ENCODE measurements at places on chromosomes 1 and 21. TPM values are rescaled to one million over a fixed set of nuclear protein-coding genes. Genes with fewer than 3 reads are reported as not detected.

VSIG8 gene
- total RNA-seq: not detected

DNA sequence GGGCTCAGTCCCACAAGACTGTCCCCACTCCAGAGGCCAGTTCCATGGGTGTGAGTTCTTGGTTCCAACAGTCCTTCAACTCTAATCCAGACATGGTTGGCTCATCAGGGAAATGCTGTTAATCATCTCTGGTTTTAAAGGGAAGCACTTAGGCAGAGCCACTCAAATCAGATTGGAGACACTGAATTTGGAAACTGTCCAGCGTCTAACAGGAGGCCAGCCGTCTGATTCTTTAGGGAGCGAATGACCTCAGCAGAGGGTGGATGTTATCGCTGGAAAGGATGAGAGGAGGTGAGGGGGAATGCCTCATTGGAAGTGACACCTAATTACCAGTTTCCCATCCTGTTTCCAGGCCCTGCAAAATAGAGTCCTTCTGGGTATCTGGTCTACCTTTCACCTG lies 22.8 kb upstream of the LRRC38 start:
- DNase-seq: no peak

DNA sequence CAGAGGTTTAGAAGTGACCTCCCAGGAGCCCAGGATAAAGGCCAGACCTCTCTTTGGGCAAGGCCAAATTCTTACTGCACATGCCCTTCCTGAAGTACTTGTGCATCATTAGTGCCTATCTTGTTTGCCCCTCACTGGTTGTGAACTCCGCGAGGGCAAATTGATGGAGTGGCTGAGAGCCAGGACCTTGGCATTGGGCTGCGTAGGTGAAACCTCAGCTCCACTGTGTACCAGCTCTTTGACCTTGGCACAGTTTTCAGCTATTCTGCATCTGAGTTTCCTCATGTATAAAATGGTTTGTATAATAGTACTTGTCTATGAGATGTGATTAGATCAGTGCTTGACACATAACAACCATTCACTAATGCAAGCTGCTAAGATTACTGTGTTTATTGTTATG lies 11.5 kb downstream of the OTUD3 start:
- DNase-seq: no peak

DNA sequence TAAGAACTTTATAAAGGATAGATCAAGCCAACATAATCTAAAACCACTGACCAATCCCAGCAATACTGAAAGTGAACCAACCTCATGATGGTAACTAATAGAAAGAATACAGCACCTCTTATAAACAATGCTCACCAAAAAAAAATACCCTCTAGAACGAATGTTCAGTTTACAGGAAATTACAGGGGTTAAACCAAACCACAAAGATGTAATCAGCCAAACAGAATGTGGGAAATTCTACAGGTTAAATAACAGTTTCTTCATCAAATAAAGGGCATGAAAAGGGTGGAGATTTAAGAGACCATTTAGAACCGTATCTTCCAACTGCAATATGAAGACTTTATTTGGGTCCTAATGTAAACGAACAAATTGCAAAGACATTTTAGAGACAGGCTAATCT lies 30.4 kb downstream of the ARID4B start:
- no peak for DNase-seq

DNAH14 gene
- total RNA-seq: 10.5 TPM

DNA sequence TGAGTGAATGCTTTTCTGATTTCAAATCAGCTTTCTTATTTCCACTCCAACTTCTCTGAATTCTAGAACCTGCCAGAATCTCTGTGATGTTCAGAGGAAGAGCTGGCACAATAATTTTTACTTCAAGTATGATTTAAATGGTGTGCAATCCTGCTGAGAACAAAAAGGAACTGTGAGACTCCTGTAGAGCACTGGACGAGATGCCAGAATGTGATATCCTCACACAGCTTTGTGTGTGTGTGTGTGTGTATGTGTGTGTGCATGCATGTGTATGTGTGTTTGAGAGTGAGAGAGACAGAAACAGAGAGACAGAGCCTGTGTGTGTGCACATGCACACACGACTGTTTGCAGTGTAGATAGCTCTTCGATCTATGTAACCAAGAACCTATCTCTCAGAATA lies 713.6 kb upstream of the ZP4 start:
- DNase-seq: no peak

DNA sequence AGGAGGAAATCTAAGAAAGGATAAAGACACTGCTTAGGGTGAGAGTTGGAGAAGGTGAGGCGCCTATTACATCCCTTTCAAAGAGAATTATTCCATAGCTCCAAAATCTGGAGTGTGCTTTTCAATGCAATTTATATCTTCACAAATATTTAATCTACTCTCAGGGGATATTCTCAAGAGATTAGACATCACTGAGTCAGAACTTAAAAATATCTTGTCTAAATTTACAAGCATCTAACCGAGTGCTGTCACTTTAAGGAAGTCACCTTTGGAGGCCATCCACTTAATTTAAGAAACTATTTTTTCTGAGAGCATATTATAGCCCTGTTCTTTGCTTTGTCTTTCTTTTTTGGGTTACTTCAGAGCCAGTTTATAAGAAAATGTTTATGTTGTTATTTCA lies 134.6 kb downstream of the TNFSF18 start:
- no peak for DNase-seq

DNA sequence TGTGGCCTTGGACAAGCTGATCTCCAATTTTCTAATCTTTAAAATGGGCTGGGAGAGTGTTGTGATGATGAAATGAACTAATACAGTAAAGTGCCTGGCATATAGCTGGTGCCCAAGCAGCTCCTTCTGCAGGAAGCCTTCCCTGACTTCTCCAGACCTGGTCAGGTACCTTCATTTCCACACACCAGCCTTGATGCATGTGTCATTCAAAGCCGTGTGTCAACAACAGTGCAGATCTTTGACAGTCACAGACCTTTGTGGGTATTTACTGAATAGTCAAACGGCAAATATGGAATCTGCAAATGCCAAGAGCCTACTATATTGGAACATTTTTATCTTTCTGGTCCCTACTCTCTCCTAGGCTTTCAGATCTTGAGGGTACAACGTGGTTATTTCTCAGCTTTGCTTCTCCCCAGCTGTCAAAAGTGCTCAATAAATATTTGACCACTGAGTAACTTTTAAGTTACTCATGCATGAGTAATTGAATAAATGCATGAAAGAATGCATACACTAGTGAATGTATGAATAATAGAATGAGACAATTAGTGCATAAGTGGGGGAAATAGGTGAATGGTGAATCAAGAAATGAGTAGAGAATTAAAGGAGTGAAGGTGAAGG lies 75.4 kb downstream of the MDM4 start:
- no peak for DNase-seq

GRCh38 chr1:167454894-167455785 lies 63.2 kb downstream of the CD247 start:
- DNase-seq: peak; percentile 80

CRYAA gene
- not detected for total RNA-seq

HPDL gene
- 1.3 TPM for total RNA-seq

DNA sequence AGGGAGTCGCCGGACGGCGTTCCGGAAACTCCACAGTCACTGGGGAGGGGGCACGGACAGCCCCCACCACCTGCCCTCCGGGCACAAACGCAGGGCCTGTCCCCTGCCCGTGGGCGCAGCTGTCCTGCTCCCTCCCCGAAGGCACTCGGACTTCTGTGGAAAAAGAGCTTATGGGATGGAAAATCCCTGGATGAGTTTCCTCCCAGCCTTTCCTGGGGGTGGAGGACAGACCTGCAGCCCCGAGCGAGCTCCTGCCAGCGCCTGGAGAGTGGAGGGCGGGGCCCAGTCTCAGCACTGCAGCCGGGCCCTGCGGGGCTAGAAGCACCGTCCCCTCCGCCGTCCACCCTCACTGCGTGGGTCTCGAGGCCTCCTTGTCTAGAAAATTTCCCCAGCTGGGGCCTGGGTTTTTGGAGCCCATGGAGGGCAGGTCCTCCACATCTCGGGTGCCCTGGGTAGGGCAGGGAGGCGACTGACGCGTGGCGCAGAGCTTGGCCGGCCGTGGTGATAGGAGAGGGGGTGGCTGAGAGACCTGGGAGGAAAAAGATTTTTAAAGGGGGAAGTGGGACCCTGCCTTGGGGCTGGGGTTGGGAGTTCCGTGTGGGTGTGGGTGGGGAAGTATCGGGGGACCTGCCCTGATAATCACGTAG lies 6.4 kb upstream of the COL6A1 start:
- DNase-seq: peak; percentile 82

GRCh38 chr1:232038706-232039677 lies 412.4 kb downstream of the DISC1 start:
- DNase-seq: no peak

DNA sequence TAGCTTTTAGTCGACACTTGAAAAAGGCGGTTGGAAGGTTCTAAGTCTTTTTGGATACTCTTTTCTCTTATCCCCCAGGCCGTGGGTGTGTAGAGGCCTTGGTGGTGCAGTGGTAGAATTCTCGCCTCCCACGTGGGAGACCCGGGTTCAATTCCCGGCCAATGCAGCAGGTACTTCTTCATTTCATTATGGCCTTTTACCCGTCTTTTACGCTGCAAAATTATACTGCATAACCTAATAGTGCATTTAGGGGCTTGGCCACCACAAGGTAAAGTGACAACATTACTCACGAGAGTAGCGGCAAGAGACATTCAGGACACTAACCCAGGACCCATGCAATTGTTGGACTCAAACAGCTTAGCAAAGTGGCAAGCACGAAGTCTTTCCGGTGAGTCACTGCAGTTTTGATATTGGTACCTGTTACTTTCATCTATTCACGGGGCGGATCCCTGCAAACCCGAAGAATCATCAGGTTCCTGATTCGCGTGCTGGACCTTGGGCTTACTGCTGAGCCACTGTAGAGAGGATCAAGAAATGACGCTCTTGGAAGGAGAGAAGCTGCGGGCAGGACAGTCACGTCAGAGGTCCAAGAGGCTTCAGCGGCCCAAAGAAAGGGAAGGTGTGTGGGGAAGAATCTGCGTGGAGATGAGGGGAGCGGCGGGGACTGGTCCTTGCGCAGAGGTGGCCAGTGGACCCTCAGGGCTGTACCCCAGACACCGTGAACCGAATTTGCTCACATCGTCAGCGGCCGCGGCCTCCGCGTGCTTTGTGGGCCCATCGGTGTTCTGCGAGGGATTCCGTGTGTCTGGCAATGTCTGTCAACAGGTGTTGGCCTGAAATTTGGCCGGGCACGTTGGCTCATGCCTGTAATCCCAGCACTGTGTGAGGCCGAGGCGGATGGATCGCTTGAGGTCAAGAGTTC lies 12.9 kb upstream of the RNU1-4 start:
- DNase-seq: peak; percentile 40

DNA sequence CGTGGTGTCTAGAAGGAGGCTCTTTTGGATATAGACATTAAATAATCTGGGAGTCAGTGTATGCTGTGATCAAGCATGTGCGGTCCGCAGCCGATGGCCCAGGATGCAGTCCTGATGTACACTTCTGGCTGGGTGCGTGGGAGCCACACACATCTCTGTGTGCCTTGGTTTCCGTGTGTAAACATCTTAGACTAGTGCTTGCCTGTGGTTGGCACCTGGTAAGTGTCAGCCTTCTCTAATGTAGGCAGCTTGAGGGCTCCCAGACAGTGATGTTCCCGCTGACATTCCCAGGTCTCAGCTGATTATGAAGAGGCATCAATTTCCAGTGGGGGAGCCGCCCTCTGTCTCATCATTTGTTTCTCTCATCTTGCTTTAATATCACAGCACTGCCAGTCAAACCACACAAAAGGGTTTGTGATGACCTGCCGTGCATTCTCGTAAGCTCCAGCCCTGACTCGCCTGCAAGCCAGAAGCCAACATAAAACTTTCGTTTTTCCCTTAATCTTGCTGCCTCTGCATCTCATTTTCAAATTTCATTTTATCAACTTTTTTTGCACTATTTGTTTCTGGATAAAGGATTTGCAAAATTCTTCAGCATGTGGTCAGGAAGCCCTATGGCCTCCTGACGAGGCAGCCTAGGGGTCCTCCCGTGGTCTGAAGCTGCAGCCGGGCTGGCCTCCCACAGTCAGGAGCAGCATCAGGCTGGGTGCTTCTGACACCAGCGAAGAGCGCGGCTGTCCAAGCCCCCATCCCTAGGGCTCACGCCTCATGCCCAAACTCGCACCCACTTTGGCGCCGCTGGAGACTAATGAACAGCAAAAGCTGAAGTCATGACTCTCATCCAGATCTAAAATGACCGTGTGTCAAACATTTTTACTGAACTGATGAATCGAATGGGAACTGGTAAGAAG lies 28.1 kb downstream of the PDE9A start:
- no peak for DNase-seq

LCE2C gene
- not detected for total RNA-seq

DNA sequence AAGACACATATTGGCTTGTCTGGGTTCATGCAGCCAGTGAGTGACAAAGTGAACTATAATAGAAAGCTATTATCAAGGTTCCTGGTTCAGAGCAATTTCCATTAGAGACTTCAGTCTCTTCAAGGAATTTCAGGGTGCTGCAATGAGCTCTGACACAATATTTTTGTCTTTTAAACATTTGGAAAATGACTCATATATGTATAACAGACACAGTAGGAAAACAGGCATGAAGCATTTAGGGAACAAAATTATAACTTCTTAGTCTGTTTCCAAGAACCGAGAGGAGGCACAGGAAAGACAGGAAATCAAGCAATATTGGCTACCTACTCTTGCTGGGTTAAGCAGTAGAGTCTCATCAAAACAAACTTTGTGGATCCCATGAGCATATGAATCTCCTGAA lies 170.4 kb downstream of the PTPRC start:
- DNase-seq: no peak

S100A6 gene
- 399 TPM for total RNA-seq

- no peak for DNase-seq
These were observed 97.9 kb upstream of the RGS1 start for GRCh38 chr1:192477630-192478029.

GRCh38 chr1:26703478-26703877 lies 7.7 kb downstream of the ARID1A start:
- no peak for DNase-seq

DNA sequence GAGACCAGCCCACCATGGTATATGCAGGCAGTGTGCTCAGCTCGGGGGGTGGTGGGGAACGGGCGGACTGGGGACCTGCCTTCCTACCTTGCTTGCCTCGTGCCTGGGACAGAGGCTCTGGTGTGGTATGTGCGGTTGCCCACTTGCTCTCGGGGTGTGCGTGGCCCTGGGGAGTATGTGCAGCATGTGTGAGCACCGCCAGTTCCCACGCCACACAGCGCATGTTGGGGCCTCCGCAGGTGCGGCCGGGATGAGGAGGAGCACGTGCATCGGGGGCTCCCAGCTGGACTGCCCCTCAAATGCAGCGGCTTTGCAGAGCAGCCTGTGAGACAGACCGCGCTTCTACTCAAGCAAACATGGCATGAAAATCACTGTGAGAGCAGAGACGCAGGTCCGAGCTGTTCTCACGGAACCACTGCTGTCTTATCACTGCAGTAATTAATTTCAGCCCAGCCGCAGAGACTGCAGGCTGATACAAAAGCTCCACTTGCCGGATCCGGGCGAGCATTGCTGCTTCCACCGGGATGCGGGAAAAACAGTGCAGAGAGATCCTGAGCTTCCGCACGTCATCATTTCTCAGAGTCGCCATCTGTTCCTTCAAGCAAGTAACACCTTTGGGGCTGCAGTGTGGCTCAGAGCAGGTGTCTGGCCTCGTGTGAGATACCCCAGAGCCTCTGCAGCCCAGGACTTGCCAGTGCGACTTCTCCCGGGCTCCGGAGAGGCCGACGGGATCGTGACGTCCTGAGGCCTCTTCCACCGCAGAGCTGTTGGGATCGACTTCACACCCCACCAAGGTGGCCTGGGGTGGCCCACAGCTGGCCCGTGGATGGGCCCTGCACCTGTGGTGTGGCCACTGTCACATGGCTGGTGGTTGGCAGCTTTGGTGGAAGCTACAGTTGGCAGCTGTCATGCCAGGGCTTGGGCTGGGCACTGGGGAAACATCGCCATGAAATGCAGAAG lies 92.6 kb upstream of the ACTRT2 start:
- DNase-seq: peak; percentile 74

MROH7 gene
- 10.1 TPM for total RNA-seq

CD164L2 gene
- 7.3 TPM for total RNA-seq

Measured in upper lobe of left lung (tissue), 6 donors.